ENCODE measurements at places on chromosomes 7 and 10. TPM values are rescaled to one million over a fixed set of nuclear protein-coding genes. Genes with fewer than 3 reads are reported as not detected.

Gene DDC
- not detected for total RNA-seq

Gene PTPRN2
- total RNA-seq: 0.32 TPM

Gene POM121C
- 15.6 TPM for total RNA-seq

Gene THSD7A
- total RNA-seq: 0.49 TPM

Gene ZNF107
- 1.9 TPM for total RNA-seq

Measured in hair follicle dermal papilla cell (primary cell).